Testis (tissue), 5 donors: ENCODE measurements at places on chromosomes 1 and 21. TPM values are rescaled to one million over a fixed set of nuclear protein-coding genes. Genes with fewer than 3 reads are reported as not detected.
A peak's percentile ranks its signal among the peaks of the same experiment; 100 is the strongest.

HORMAD1 gene
- total RNA-seq, result 56.6 TPM

CD48 gene
- 0.63 TPM for total RNA-seq

HTR6 gene
- 0.68 TPM for total RNA-seq

TMEM269 gene
- total RNA-seq, result 1.6 TPM

DPT gene
- total RNA-seq, result 8.2 TPM

OLFML3 gene
- total RNA-seq, result 4.6 TPM

TCHH gene
- total RNA-seq, result 2.9 TPM

DNA sequence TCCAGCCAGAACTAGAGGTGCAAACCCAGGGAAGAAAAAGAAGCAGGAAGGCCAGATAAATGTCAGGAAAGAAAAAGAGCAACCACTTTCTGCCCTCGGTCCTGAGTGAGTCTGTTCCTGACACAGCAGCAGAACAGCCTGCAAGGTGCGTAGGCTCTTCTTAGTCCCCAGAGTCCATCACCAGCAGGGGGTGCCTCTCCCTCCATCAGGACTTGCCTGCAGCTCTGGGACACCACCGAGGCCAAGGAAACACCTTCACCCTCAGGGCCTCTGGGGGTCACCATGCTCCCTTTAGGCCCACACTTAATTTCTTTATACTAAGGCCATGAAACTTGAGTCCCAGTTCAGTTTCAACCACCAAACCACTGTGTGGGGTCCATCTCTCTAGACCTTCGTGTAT lies 43.7 kb upstream of the NFASC start:
- H3K4me1 ChIP-seq, result peaks cover 5% of the 10 kb centered on the region
- H3K4me3 ChIP-seq, result no peak overlapping the region
- H3K27me3 ChIP-seq, result no peaks in the 10 kb centered on the region
- H3K27ac ChIP-seq, result no peak overlapping the region
- H3K36me3 ChIP-seq, result no peaks in the 10 kb centered on the region

DNA sequence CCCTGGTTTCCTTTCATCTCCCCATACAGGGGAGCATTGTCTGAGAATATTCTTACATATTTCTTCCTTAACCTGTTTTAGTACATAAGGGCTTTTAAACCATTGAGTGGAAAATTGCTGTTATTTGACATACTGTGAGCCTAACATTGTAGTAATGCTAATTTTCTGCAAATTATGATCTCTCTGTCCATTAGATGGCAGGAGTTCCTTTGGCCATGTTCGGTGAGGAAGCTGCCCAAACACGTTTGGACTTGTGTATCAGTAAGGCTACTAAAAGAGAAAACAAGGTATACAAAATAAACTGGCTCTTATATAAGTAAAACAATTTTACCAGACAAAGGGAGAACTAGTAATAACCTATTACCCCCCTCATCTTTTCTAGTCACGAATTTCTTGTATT lies 29.2 kb downstream of the CDC7 start:
- H3K4me1 ChIP-seq, result peaks cover 3% of the 10 kb centered on the region
- no peaks in the 10 kb centered on the region for H3K27me3 ChIP-seq
- no peak for DNase-seq

GRCh38 chr1:33328817-33329216 lies 7.9 kb upstream of the A3GALT2 start:
- DNase-seq, result no peak
- H3K36me3 ChIP-seq, result no peaks in the 10 kb centered on the region
- no peak overlapping the region for H3K4me3 ChIP-seq

GRCh38 chr1:1088029-1088800 lies 14.1 kb upstream of the RNF223 start:
- no peaks in the 10 kb centered on the region for H3K27me3 ChIP-seq
- no peak overlapping the region for H3K4me3 ChIP-seq
- H3K27ac ChIP-seq, result no peak overlapping the region
- no peak for DNase-seq
- H3K36me3 ChIP-seq, result no peaks in the 10 kb centered on the region
- no peaks in the 10 kb centered on the region for H3K4me1 ChIP-seq

- H3K4me1 ChIP-seq, result peaks cover 19% of the 10 kb centered on the region
- H3K36me3 ChIP-seq, result no peaks in the 10 kb centered on the region
- peak overlapping the region; percentile 16 for H3K4me3 ChIP-seq
- H3K27ac ChIP-seq, result peak overlapping the region; percentile 79
- DNase-seq, result peak; percentile 95
These were observed 111.1 kb downstream of the NAV1 start for GRCh38 chr1:201649761-201650622.

GRCh38 chr1:208040821-208041297 lies 129.9 kb upstream of the CD34 start:
- no peaks in the 10 kb centered on the region for H3K36me3 ChIP-seq
- no peak overlapping the region for H3K4me3 ChIP-seq
- H3K4me1 ChIP-seq, result peaks cover 23% of the 10 kb centered on the region
- no peaks in the 10 kb centered on the region for H3K27me3 ChIP-seq

DNA sequence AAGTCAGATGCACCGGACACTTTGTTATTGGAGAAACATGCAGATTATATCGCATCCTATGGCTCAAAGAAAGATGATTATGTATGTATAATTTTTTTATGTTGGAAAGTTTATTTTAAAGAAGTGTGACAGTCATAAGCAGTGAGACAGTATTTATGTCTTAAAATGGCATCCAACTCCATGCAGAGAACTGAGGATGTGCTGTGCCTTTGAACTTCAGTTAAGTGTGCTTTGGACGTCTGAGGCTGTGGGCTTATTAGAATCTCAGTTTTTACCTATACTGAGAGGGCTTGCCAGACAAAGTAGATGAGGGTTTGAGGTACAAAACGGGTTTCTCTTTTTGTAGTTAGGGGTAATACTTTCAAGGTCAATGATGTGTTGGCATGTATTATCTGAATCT lies 1.5 kb downstream of the RABGGTB start:
- peak overlapping the region; percentile 85 for H3K4me3 ChIP-seq
- H3K4me1 ChIP-seq, result peaks cover 20% of the 10 kb centered on the region
- H3K36me3 ChIP-seq, result no peaks in the 10 kb centered on the region
- DNase-seq, result no peak
- no peak overlapping the region for H3K27ac ChIP-seq
- no peaks in the 10 kb centered on the region for H3K27me3 ChIP-seq

GRCh38 chr1:67777016-67777415 lies 56.3 kb downstream of the GNG12 start:
- no peak overlapping the region for H3K4me3 ChIP-seq
- no peaks in the 10 kb centered on the region for H3K36me3 ChIP-seq
- H3K4me1 ChIP-seq, result no peaks in the 10 kb centered on the region
- DNase-seq, result no peak
- peak overlapping the region; percentile 60 for H3K27ac ChIP-seq
- H3K27me3 ChIP-seq, result no peaks in the 10 kb centered on the region

GRCh38 chr1:54745274-54745673 lies 19.0 kb downstream of the PARS2 start:
- H3K36me3 ChIP-seq, result no peaks in the 10 kb centered on the region
- no peaks in the 10 kb centered on the region for H3K27me3 ChIP-seq
- DNase-seq, result no peak
- no peak overlapping the region for H3K4me3 ChIP-seq
- no peak overlapping the region for H3K27ac ChIP-seq

GRCh38 chr21:23660560-23660959 lies 1946.7 kb downstream of the MRPL39 start:
- no peak overlapping the region for H3K4me3 ChIP-seq
- no peaks in the 10 kb centered on the region for H3K4me1 ChIP-seq
- no peaks in the 10 kb centered on the region for H3K27me3 ChIP-seq
- H3K36me3 ChIP-seq, result no peaks in the 10 kb centered on the region
- no peak overlapping the region for H3K27ac ChIP-seq
- no peak for DNase-seq

DNA sequence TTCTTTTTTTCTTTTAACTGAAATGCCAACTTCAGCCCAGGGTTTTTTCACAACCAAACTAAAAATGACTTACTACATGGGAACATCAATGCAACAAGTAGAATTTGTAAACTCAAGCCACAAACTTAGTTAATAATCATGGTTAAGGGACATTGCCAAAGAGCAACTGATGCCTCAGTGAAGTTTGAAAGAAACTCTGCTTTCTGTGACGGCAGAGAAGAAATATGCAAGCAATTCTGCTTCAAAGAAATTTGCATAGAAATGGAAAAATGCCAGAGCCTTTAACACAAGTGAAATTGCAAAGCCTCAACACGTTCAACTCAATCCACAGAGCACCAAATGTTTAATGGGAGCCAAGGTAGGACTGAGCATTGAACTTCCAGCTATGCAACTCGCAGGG lies 5.0 kb upstream of the CHD5 start:
- H3K4me1 ChIP-seq, result peaks cover 4% of the 10 kb centered on the region
- no peak for DNase-seq
- H3K27me3 ChIP-seq, result no peaks in the 10 kb centered on the region
- no peak overlapping the region for H3K27ac ChIP-seq
- H3K36me3 ChIP-seq, result no peaks in the 10 kb centered on the region

DNA sequence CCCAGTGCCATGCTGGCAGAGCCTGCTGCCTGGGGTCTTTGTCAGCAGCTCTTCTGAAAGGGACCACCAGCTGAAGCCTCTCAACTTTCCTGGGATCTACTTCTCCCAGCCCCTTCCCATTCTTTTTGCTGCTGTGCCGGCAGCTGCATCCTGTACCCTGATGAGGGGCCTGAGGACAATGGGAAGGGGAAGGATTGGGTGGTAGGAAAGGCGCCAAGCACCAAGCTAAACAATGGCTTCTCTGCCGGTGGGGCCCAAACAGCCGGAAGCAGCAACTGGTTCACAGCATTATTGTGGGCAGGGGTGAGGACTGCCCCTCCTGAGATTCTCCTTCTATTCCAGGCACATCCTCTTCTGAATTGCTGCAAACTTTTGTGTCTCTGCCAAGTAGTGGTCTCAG lies 5.0 kb upstream of the EFCAB14 start:
- H3K27ac ChIP-seq, result no peak overlapping the region
- peaks cover 2% of the 10 kb centered on the region for H3K4me1 ChIP-seq
- no peak for DNase-seq
- H3K27me3 ChIP-seq, result no peaks in the 10 kb centered on the region
- no peak overlapping the region for H3K4me3 ChIP-seq
- H3K36me3 ChIP-seq, result no peaks in the 10 kb centered on the region

DNA sequence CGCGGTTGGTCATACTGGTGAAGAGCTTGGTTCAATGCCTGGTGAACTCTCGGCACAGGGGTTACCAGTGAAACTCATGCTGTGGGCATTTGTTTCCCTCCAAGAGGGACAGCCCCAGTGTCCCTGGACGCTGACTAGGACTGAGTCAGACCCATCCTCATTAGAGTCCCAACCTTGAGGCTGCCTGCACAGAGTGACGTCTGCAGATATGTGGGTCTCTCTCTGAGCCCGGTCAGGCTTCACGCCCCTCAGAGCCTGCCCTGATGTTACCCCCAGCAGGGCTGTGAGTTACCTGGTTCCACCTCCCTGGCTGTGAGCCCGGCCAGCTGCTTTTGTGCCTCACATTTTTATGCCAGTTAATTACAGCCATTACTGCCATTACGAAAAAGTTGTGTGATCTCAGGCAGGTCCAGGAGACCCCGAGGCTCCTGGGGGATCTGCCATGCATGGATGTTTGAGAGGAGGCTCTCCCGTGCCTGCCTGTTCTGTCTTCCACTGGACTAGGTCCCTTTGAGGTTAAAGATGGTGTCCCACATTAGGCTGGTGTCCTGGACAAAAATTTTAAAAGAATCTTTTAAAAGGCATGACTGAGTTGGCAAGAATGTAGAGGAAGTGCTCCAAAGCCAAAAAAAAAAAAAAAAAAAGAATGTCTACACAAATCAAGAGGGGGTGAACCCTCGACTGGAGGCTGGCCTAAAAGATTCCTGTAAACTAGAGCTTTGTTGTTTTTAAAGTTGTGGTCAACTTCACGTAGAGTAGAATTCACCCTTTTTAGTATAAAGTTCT lies 36.6 kb upstream of the PADI1 start:
- H3K36me3 ChIP-seq, result no peaks in the 10 kb centered on the region
- H3K4me3 ChIP-seq, result no peak overlapping the region
- no peak overlapping the region for H3K27ac ChIP-seq

DNA sequence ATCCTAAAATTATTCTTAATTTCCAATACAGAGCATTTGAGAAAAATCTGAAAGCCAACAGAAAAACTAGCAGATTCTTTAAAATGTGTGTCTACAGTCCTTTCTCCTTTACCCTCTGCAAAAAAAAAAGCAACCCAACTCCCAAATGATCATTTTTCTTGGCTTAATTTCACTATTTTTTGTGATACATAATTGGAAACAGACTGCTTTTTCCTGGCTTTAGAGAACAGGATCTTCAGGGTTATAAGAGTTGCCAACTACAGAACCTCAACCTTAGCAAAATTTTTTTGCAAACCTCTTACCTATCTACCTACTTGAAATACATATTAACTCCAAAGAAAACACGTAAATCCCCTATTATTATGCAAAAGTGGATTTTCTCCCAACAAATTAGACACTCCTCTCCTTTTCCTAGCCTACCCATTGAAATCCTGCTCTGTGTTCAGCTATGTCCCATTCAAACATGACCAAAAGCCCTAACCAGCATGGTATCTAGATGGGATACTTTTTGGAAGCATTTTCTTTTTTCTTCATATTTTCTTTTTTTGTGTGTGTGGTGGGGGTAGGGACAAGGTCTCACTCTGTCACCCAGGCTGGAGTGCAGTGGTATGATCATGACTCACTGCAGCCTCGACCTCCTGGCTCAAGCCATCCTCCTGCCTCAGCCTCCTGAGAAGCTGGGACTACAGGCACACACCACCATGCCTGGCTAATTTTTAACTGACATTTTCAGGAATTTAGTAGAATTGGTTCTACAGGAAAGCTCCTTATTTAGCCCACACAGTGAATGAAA lies 9.0 kb downstream of the TGFBR3 start:
- peaks cover 5% of the 10 kb centered on the region for H3K4me1 ChIP-seq
- no peak for DNase-seq
- H3K36me3 ChIP-seq, result no peaks in the 10 kb centered on the region
- no peaks in the 10 kb centered on the region for H3K27me3 ChIP-seq

DNA sequence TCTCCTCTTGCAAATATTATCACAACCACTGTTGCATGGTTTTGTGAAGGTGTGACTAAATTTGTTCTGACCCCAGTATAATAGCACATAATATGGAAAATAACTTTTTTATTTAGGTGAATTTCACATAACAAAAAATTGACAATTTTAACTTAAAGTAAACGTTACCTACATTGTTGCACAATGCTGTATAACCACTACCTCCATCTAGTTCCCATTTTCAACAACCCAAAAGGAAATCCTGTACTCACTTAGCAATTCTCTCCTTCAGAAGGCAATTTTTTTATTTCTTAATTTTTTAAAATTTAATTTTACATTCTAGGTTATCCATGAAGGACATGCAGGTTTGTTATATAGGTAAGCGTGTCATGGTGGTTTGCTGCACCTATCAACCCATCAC lies 95.2 kb downstream of the KCNJ6 start:
- no peak for DNase-seq
- H3K4me1 ChIP-seq, result no peaks in the 10 kb centered on the region
- no peaks in the 10 kb centered on the region for H3K36me3 ChIP-seq
- H3K27ac ChIP-seq, result no peak overlapping the region

DNA sequence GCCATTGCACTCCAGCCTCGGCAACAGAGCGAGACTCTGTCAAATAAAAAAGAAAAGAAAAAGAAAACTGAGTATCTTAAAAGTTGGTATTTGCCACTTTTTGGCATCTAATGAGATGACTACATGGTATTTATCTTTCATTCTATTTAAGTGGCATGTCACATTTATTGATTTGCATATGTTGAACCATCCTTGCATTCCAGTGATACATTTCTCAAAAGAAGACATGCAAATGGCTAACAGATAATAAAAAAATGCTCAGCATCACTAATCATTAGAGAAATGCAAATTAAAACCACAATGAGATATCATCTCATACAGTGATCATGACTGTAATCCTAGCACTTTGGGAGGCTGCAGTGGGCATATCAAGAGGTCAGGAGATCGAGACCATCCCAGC lies 28.1 kb downstream of the SFPQ start:
- no peaks in the 10 kb centered on the region for H3K36me3 ChIP-seq
- no peak for DNase-seq
- H3K27ac ChIP-seq, result no peak overlapping the region
- H3K4me1 ChIP-seq, result no peaks in the 10 kb centered on the region
- no peaks in the 10 kb centered on the region for H3K27me3 ChIP-seq
